ENCODE measurements at places on chromosomes 2 and 18.

DNA sequence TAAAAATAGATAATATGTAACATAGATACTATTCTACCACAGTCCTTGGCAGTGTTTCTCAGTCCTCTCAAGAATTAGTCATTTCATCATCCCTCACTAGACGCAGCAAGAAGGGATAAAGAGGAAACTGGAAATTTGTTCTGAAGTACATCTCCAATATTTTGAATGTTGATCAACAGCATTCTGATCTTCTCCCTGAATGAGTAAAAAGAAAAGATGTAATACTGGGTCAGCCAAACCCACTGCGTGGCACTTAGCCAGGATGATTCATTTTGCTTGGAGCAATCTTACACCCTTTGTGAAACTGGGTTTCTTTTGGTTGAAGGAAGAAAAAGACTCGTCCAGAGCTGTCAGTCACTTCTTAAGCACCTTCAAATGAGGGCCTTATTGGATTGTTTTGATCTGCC, 54.1 kb downstream of the TAF1B start:
- DNase-seq: no peak

- DNase-seq: no peak
Measured at GRCh38 chr2:128967646-128968045, 649.0 kb upstream of the HS6ST1 start.

GRCh38 chr2:219434718-219435525, at the start of gene SPEG:
Gene SPEG (plus strand): TSS chr2:219434843. CDS start chr2:219434978, 135 bp downstream.
- DNase-seq: no peak

- no peak for DNase-seq
Measured at GRCh38 chr2:223641082-223641481, 38.9 kb upstream of the SCG2 start.

GRCh38 chr2:214631406-214631805, 178.1 kb downstream of the BARD1 start:
- DNase-seq: no peak

- DNase-seq: no peak
Measured at GRCh38 chr2:138494265-138494966, 7.2 kb upstream of the SPOPL start.

DNA sequence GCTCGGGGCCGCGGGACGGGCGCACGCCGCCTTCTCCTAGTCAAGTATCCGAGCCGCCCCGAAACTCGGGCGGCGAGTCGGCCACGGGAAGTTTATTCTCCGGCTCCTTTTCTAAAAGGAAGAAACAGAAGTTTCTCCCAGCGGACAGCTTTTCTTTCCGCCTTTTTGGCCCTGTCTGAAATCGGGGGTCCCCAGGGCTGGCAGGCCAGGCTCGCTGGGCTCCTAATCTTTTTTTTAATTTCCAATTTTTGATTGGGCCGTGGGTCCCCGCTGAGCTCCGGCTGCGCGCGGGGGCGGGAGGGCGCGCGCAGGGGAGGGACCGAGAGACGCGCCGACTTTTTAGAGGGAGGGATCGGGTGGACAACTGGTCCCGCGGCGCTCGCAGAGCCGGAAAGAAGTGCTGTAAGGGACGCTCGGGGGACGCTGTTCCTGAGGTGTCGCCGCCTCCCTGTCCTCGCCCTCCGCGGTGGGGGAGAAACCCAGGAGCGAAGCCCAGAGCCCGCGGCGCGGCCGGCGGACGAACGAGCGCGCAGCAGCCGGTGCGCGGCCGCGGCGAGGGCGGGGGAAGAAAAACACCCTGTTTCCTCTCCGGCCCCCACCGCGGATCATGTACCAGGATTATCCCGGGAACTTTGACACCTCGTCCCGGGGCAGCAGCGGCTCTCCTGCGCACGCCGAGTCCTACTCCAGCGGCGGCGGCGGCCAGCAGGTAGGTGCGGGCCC, 617 bp downstream of the FOSL2 start:
- DNase-seq: no peak
